ENCODE measurements at places on chromosomes 1 and 21. TPM values are rescaled to one million over a fixed set of nuclear protein-coding genes. Genes with fewer than 3 reads are reported as not detected.

The NBPF4 gene
- total RNA-seq: 0.08 TPM

The NMNAT2 gene
- total RNA-seq: 0.04 TPM

The ANGPTL7 gene
- total RNA-seq: not detected

The ANKRD65 gene
- total RNA-seq: 11.9 TPM

The CKS1B gene
- total RNA-seq: 74.5 TPM

The ALX3 gene
- total RNA-seq: not detected

The RASAL2 gene
- total RNA-seq: 19.2 TPM

The AVPR1B gene
- total RNA-seq: not detected

The KLHDC9 gene
- 4.5 TPM for total RNA-seq

The LCE1A gene
- total RNA-seq: not detected

The SCMH1 gene
- total RNA-seq: 13.0 TPM

The HSD3B1 gene
- not detected for total RNA-seq

The CFHR5 gene
- total RNA-seq: not detected

The TNNI3K gene
- total RNA-seq: not detected

The S100A9 gene
- 34,355 TPM for total RNA-seq

The OLFML2B gene
- 0.72 TPM for total RNA-seq

The ADGRB2 gene
- 0.24 TPM for total RNA-seq

The CD247 gene
- total RNA-seq: 0.80 TPM

The OR2G6 gene
- total RNA-seq: not detected

The OPTC gene
- not detected for total RNA-seq

The GUCA2A gene
- not detected for total RNA-seq

The LAPTM5 gene
- total RNA-seq: 9.1 TPM

The PRR9 gene
- not detected for total RNA-seq

The FAM43B gene
- total RNA-seq: 0.12 TPM

The KCNJ15 gene
- total RNA-seq: 15.5 TPM

The CCDC185 gene
- 0.24 TPM for total RNA-seq

The SLC9C2 gene
- total RNA-seq: 0.12 TPM

The TNFRSF25 gene
- total RNA-seq: 13.1 TPM

The HAO2 gene
- total RNA-seq: not detected

The SPATA45 gene
- not detected for total RNA-seq

The SLAMF6 gene
- total RNA-seq: 0.28 TPM

Data from esophagus mucosa (tissue), 1 donor.